ENCODE measurements at places on chromosomes 12 and 14.

- no peak for DNase-seq
Observed at GRCh38 chr12:83190631-83191390, 504.1 kb downstream of the TMTC2 start.

DNA sequence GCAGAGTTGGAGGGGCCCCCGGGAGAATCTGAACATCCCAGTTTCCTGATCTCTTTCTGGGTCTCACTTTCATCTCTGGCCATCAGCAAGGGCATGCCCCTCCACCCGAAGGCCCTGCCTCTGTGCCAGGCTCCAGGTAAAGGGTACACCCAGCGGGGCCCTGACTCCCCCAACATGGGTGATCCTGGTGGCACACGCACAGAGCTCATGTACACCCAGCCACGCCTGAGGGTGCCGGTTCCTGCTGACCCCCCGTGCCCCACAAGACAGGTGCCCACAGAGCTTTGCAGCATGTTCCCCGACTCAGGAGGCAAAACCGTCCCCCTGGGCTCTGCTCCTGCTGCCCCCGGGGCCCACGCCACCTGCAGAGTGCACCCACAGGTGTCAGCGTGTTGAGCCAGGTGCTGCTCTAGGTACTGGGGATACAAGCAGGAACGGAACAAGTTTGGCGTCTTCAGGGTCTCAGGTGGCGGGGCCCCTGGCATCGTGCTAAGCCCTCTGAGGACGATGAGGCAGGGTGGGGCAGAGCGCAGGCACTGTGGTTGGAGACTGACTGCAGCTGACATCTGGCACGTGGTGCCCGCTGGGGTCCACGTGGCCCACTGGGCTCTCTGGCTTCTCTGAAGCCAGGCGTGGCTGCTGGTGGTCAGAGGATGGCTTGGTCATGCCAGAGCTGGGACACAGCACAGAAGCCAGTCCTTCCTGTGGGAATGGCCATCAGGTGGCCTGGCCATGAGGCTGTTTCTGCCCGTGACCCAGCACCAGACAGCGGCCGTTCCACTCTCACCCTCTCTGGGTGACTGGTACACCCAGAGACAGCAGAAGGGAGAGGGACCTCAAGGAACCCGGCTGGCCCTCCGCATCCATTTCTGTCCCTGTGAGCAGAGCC is 13.8 kb downstream of the BAG5 start:
- DNase-seq: no peak

- no peak for DNase-seq
Observed at GRCh38 chr14:100717386-100717785, 9.3 kb upstream of the DLK1 start.

DNA sequence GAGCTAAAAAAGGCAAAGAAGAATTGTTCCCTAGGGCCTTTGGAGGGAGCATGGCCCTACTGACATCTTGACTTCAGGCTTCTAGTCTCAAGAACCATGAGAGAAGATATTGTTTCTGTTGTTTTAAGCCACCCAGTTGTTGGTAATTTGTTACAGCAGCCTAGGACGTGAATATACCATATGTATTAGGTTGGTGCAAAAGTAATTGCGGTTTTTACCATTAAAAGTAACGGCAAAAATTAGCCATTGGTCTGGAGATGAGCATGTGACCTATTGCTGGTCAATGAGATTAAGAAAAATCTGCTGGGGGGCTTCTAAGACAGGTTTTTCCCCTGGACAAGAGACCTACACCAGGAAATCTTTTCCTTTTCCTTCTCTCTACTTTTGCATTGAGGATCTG is 9.8 kb upstream of the HRK start:
- no peak for DNase-seq

DNA sequence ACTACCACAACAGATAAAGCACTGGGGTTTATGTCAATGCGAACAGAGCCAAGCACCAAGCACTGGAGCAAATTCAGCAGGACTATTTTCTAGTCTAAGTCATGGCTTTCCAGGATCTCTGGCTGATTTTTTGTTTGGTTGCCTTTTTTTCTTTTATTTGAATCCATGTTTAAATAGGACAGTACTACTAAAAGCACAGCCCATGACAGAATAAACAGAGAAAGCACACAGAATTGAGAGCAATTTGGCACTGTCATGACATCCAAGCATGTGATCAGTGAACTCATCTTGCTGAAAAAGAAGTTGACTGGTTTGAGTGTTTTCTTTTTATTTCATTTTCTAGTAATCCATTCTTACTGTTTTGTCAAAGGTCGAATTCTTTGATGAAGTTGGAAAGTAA is 23.1 kb upstream of the RERG start:
- DNase-seq: no peak

- DNase-seq: no peak
Observed at GRCh38 chr12:68454892-68455291, 122.7 kb upstream of the MDM1 start.

- no peak for DNase-seq
Observed at GRCh38 chr12:6863586-6864321, 3.6 kb upstream of the TPI1 start.

- peak; percentile 27 for DNase-seq
Observed at GRCh38 chr12:67578976-67579661, 69.4 kb upstream of the DYRK2 start.

DNA sequence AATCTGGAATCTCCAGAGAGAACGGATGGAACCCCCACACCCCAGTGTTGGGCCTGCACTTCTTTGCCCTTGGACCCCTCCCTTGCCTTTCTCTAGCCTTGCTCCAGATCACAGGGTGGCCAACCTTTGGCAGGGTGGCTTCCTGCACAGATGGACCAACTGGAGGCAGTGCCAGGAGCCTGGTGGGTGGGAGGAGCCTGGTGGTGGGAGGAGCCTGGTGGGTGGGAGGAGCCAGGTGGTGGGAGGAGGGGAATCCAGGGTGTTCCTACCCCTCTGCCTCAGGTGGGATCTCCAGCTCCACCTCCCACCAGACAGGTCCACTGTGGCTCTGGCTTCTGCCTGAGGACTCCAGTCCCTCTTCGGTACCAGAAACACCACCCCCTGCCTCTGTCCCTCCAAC is 15.0 kb upstream of the ORAI1 start:
- no peak for DNase-seq

- no peak for DNase-seq
Observed at GRCh38 chr12:61821381-61821780, 438.8 kb upstream of the USP15 start.

DNA sequence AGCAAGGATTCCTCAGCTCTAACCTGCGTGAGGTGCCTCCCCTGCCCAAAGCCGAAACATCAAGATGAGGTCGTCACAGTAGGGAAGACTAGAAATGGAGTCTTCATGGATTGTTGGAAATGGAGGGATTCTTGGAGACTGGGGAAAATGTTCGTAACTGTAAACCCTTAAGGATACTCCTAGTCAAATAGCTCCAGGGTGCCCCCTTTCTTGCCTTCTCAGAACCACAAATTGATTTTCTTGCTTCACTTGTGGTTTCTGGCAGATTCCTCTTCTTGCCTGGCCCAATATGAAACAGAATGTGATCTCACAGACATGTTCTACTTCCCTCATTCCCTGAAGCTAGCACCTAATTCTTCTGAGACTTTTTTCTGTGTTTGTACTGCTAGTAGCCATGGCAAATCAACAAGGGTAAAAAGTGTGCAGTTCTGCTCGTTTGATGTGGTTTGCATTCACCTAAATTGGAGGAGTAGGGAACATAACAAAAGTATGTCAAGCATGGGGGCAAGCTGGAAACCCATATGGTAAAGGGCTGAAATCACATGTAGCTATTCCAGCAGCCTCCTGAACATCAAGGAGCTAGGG is 332.0 kb downstream of the PAWR start:
- no peak for DNase-seq

DNA sequence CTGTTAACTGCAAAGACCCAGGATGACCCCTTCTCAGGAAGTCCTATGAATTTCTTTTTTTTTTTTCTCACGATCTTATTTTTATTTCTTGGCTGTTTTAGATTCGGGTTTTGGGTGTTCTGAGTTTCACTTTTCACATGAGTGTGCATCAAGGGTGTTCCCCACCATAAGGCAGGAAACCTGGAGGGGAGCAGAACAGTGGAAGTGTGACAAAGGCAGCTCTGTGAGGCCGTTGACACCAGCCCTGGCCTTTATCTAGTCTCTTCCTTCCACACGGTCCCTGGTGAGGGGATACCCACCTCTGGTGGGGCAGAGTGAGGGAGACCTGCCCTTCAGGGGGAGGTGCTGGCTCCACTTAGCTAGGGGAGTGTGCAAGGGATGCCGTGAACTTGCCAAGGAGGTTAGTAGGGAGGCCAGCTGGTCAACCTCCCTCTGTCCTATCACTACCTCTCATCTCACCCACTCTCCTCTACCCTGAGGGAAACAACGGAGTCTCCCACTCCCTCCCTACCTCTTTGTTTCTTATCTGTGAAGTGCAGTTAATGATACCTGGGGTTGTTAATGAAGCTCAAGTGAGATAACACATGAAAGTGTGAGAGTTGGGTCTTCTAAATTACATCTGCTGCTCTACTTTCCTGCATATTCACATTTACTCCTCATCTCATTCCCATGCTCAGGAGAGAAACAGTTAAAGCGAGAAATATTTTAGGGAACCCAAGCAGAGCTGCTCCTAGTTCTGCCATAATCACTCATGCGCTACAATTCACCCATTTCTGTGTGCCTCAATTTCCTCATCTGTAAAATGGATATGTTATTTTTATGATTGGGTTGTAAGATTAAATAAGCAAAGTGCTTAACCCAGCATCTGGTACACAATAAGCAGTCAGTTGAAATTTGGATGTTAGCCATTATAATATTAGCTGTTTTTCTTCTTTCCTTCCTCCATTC is 4.4 kb upstream of the GALNT6 start:
- no peak for DNase-seq

- no peak for DNase-seq
Observed at GRCh38 chr14:92589213-92589852, 75.8 kb downstream of the RIN3 start.

All from naive thymus-derived CD8-positive, alpha-beta T cell (primary cell).